Kidney (tissue), 22 donors: ENCODE measurements at places on chromosomes 1 and 21.

DNA sequence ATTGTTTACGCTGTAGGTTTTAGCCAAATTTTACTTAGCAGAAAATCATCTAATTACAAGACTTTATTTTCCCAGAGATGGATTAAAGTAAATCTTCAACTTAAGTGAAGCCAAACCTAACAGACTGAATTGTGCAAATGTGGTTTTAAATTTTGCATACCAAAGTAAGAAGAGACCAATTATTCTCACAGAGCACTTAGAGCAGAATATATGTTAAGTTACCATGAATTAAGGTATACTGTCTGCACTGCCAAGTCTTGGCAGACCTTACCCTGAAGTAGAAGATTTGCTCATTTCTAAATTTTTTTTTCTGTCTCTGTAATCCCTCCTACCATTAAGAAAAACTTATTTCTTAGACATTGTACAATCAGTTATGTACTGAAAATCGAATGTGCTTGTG, 24.1 kb downstream of the MRPS6 start:
- H3K36me3 ChIP-seq = peaks cover 13% of the 10 kb centered on the region
- H3K27me3 ChIP-seq = no peaks in the 10 kb centered on the region
- no peak overlapping the region for H3K27ac ChIP-seq
- no peak for DNase-seq
- H3K4me3 ChIP-seq = no peak overlapping the region
- no peaks in the 10 kb centered on the region for H3K4me1 ChIP-seq

DNA sequence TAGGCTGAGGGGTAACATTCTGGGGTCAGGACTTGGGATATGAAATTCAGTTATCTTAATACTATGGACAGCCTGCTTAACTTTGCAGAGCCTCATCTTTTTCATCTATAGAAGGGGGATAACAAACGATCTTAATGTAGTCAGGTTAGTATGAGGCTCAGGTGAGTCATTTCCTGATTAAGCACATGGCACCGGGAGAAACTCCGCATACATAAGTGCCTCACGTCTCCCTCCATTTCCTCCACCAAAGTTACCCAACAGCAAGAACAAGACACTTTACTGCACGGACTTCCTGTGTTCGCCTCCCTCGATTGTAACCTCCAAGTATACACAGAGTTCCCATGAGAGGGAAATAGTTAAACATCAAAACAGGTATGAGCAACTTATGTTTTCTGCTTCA, 112.7 kb upstream of the COA6 start:
- no peak overlapping the region for H3K4me3 ChIP-seq
- H3K4me1 ChIP-seq = no peaks in the 10 kb centered on the region
- DNase-seq = no peak

GRCh38 chr1:81409780-81410274, 390.9 kb upstream of the ADGRL2 start:
- no peak overlapping the region for H3K27ac ChIP-seq
- no peaks in the 10 kb centered on the region for H3K36me3 ChIP-seq
- no peaks in the 10 kb centered on the region for H3K27me3 ChIP-seq
- no peaks in the 10 kb centered on the region for H3K4me1 ChIP-seq
- H3K4me3 ChIP-seq = no peak overlapping the region

DNA sequence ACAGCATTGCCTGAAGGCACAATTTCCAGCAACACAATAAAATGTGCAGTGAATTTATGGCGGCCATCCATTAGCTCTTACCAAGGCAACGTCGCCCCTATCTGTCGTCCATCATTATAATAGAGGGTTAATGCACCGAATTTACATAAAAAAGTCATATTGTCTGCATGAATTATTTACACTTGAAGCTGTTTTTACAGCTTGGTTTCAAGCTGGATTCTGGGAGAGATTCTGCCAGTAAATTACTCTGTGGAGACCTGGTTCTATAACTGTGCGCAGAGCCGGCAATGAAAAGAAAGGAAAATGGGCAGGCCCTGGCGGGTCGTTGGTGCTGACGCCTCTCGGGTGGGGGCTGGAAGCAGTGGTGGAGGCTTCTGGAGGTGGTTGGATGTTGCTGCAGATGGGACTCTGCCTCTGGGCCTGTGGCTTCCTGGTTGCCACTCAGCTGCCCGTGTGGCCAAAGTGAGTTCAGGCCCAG, 48.9 kb upstream of the POU3F1 start:
- H3K27me3 ChIP-seq = no peaks in the 10 kb centered on the region
- H3K4me1 ChIP-seq = no peaks in the 10 kb centered on the region
- no peak overlapping the region for H3K27ac ChIP-seq
- H3K36me3 ChIP-seq = no peaks in the 10 kb centered on the region
- H3K4me3 ChIP-seq = no peak overlapping the region
- DNase-seq = no peak

DNA sequence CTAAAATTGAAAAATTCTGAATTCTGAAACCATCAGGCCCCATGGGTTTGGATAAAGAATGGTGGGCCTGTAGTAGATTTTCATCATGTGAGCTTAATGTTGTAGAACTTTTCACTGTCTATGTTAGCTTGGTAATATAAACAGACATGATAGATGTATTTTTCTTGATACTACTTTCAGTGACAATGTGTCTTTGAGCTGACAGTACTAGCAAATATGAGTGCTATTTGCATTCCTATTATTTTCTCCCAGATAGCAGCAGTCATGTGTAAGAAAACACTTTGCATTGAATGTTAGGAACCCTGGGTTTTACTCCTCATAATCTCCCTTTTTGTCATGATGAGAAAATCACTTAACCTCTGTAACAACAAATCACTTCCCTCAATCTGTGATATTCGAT, 18.1 kb downstream of the KMO start:
- no peaks in the 10 kb centered on the region for H3K4me1 ChIP-seq
- H3K27me3 ChIP-seq = no peaks in the 10 kb centered on the region
- H3K27ac ChIP-seq = no peak overlapping the region
- DNase-seq = no peak
- H3K36me3 ChIP-seq = no peaks in the 10 kb centered on the region
